ENCODE measurements at places on chromosomes 7 and 10.

DNA sequence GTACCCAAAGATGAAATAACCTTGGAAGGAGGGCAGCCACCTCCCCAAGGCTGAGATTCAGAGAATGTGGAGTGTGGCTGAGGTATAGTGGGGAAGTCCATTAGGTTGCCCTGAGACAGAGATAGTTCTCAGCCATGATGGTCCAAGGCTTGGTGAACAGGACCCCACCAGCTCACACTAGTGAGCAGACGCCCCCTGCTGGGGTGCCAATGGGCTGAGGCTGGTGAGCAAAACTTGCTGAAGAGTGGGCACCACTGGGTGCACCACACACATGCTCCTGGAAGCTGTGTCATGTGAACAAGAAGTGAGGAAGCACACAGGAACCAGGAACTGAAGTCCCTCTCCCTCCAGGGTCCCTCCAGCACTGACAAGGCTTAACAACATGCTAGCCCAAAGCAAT lies 8.9 kb downstream of the FBXL13 start:
- DNase-seq: no peak

- DNase-seq: no peak
These were observed 603.5 kb upstream of the NRP1 start for GRCh38 chr10:33938001-33938400.

DNA sequence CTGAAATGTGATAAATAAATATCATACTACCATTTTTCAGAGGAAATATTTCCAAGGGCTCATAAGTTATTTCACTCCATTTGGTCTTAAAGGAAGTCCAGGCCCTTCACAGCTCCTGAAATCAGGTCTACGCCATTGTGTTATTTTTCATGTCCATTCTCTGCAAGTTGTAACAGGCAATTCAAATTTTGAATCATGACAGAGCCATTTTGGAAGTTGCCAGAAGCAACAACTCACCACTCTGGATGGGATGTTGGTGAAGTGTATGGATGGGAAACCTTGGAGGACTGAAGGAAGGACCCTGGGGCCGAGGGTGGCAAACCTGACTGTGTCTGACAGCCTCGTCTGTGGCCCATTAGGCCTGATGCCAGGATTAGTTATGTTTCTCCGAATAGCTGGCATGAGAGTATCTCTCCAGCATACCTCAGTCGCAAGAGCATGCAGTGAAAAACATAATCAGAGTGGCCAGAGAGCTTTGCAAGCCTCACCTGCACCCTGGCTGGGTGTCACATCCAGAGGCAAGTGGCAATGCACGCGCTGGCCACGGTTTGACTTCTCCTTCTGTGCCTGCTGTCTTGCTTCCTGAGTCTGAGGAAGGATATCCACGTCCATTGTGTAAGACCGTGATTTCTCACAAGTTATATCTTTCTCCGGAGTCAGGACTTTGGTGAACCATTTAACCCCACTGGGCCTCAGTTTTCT lies 87.1 kb downstream of the NRP1 start:
- no peak for DNase-seq

- DNase-seq: peak; percentile 85
These were observed 113.2 kb downstream of the GRID1 start for GRCh38 chr10:86253091-86254072.

DNA sequence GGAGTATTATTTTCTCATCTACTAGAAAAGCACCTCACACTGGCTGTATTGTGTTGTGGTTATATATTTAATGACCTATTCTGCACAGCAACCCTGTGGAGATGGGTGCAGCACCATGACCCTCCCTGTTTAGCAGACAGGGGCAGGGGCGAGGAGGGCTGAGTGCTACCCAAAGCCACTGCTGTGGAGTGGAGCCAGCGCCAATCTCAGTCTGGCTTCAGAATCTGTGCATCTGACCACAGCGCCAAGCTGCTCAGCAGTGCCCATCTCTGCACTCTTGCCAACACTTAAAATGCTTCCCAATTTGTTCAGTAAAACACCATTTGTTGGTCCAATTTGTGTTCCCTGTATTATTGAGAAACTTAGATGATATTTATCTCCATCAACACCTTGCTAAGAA lies 239.1 kb downstream of the ZMYND11 start:
- DNase-seq: no peak

DNA sequence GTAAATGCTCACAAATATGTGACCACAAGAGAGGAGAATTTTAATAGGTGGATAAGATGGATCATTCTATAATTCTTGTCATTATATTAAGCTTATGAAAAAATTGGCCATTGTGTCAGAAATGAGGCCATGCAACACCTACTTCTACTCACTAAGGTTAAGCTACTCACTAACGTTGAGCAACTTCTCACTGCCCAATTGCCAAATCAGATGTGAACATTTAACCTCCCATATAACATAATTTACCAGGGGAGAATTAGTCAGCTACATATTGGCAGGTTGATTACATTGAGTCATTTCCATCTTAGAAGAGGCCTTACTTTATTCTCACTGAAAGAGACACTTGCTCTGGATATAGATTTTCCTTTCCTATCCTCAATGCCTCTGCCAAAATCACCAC lies 211.2 kb upstream of the DGKB start:
- DNase-seq: no peak

DNA sequence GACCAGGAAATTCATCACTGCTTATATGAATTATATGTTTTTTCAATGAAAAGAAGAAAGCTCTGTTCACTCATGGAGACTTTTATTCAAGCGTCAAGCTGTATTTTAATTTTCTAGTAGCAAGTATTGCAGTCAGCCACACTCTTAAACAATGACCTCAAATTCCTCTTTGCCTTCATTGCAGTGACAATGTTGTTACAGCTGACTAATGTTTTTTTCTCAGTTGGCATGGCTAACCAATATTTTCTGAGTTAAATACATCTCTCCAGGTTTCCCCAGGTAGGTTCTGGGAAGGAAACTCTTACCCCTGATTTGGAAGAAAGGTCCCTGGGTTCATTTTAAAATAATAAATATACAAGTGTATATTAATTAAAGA lies 241.5 kb downstream of the WDR11 start:
- no peak for DNase-seq

DNA sequence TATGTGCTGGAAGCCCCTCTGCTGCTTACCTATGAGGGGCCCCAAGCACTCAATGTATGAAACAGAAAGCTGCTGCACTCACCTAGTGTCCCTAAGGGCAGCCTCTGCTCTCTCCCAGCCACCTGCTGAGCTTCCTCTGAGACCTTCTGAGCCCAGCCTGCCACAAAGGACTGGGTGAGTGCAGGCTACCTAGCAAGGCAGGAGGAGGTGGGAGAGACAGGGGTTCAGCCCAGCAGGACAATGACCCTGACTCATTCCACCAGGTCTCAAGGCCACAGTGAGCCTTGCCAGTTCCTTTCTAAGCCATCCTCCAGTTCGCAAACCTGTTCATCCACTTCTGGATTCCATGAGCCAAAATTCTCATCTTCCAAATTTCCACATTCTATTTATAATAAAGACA lies 16.3 kb downstream of the VOPP1 start:
- DNase-seq: no peak

- DNase-seq: no peak
These were observed 22.3 kb upstream of the SLC25A13 start for GRCh38 chr7:96344236-96344635.

DNA sequence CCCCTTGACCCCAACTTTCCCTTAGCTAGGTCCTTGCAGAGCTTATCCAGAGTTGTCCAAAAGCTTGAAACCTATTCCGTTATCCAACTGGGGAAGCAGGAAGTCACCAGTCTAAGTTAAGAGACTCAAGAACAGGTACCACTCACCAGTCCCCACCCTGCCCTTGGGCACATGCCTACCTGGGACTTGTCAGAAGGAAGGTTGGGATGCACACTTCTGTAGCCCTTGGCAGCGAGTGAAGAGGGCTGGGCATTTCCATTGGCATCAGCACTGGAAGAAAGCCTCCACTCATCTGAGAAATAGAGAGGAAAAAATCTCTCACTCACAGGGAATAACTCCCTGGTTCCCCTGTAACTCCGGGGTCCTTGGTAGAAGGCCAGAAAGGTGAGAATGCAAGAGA lies 131.0 kb upstream of the PDLIM1 start:
- no peak for DNase-seq

- DNase-seq: no peak
These were observed 28.5 kb upstream of the FRAT2 start for GRCh38 chr10:97363071-97363470.

DNA sequence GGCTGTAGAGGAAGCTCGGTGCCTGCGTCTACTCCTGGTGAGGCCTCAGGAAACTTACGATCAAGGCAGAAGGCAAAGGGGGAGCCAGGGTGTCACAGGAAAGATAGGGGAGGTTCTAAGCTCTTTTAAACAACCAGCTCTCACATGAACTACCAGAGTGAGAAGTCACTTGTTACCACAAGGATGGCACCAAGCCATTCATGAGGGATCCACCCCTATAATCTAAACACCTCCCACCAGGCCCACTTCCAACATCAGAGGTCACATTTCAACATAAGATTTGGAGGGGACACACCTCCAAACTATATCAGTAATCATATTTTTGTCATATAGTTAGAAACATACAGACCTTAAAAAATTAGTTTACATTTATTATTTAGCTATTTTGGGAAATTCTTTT lies 9.4 kb downstream of the NOC3L start:
- DNase-seq: no peak

DNA sequence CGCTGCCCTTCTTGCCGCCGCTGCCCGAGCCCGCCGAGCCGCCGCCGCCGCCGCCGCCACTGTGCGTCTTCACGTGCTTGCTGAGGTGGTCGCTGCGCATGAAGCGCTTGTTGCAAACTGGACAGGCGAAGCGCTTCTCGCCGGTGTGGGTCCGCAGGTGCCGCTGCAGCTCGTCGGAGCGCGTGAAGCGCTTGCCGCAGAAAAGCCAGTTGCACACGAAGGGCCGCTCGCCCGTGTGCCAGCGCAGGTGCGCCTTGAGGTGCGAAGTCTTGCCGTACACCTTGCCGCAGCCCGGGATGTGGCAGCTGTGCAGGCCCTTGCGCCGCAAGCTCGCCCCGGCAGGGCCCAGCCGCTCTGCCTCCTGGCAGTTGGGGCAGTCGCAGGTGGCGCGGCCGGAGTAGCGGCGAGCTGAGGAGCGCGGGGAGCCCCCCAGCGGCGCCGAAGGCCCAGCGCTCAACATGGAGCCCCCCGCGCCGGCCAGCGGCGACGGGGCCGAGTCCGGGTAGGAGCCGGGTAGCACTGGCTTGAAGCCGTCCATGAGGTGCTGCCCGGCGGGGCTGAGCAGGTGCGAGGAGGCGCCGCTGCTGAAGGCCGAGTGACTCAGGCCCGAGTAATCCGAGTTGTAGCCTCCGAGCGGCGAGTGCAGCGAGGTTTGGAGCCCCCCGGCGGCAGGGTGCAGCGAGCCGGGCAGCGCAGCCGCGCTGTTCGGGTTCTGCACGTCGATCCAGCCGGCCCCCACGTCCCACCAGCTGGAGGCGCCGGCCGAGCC lies 2.1 kb downstream of the SP8 start:
- no peak for DNase-seq

GRCh38 chr7:87192784-87193487 lies 26.6 kb downstream of the TMEM243 start:
- DNase-seq: no peak

- no peak for DNase-seq
These were observed 32.1 kb downstream of the PLCE1 start for GRCh38 chr10:94025806-94026205.

- DNase-seq: no peak
These were observed 15.3 kb upstream of the RSU1 start for GRCh38 chr10:16832351-16833080.

GRCh38 chr10:29142516-29143314 lies 146.2 kb upstream of the LYZL1 start:
- DNase-seq: no peak

- DNase-seq: no peak
These were observed 332.3 kb downstream of the ADK start for GRCh38 chr10:74483356-74483755.

DNA sequence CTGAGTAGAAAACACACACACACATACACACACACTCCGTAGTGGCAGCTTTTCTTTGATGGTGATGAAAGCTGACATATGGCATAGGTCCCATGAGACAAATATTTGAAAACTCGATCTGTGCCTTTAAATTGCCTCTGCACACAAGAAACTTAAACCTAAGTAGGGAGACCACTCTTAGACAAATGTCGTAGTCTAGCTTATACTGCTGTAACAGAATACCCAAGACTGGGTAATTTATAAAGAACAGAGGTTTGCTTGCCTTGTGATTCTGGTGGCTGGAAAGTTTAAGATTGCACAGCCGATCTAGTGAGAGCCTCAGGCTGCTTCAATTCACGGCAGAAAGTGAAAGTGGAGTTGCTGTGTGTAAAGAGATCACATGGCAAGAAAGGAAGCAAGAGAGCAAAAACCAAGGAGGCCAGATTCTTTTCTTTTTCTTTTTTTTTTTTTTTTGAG lies 489.4 kb upstream of the SORCS1 start:
- no peak for DNase-seq

DNA sequence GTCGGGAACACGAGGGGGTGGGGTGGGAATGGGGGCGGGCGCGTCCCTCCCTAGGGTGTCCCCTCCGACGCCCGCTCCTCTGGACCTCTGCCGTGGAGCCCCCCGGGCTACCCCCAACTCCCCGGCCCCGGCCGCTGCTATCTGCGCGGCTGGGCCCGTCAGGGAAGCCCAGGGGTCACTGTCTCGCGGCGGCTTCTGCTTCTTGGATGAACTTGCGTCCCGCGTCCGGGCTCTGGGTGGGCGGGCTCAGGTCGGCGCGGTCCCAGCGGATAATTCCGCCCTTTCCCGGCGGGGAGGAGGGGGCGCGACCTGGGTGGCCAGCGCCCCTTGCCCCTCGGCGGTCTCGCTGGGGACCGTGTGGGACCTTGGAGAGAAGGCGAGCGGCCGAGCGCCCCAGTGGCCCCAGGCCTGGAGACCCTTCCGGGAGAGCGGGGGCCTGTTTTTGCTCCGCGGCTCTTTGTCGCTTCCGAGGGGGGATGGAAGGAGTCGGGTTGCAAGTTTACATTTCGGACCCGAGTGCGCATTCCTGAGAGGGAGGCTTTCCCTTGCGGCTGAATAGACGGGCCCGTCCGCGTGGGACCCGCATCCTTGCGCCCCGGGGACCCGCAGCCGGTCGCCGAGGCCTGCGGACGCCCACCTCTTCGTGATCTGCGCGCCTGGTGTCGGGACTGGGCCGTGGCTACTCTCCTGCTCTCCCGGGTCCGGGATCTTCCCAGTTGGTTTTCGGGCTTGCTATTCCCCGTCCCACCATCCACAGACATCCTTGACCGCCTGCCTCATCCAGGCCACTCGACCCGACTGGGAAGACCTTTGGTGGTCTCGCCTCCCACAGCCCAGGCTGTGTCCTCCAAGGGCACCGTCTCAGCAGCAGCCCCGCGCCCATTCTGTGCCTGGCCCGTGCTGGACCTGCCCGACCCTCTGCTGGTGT lies 812 bp downstream of the DOCK1 start:
- DNase-seq: no peak

GRCh38 chr10:44961931-44962750 lies 2.5 kb downstream of the RASSF4 start:
- no peak for DNase-seq

GRCh38 chr10:43393606-43394360 lies 15.2 kb downstream of the HNRNPF start:
- no peak for DNase-seq

Measured in posterior cingulate gyrus (tissue), 11 donors.